ENCODE measurements at places on chromosomes 5 and 9.

DNA sequence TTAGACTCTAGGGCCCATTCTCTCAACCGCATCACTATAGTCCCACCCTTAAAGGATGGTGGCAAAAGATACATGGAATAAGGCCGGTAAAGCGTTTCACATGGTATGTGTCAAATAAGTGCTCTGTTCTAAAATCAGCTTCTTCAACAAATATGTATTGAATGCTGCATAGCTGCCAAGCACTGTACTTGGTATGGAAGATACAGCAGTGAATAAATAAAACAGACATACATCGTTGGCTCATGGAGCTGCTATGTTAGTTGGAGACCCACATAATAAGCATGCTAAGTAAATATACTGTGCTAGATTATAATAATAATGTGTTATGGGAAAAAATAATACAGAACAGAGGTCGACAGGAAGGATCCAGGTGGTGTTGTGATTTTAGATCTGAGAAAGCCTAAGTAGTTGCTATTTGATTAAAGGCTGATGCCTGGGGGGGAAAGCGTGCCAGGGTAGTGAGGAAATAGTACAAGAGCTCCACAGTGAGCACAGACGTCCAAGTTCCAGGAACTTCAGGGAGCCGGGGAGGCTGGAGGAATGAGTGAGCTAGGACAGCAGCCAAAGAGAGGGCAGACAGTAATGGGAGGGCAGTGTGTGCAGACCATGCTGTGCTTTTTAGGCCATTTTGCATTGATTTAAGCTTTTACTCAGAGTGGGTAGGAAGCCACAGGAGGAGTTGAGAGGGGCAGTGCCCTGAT lies 93.7 kb downstream of the JAKMIP2 start:
- DNase-seq, result no peak

DNA sequence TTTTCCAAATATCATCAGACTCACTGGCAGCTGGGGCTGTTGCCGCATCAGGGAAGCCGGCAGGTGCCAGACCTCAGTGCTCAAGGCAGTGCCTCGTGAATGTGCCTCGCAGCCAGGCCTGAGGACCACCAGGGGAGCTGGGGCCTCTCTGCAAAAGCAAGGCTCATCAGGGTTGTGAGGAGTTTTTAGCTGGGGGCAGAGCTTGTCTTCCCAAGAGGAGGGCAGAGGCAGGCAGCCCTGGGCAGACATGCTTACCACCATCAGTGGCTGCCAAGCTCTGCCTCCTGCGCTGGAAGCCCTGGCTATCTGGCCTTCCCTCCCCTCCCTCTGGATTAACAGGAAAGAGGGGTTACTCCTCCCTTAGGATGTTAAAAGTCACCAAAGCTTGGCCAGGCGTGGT lies 8.8 kb upstream of the TBC1D9B start:
- DNase-seq, result no peak

GRCh38 chr9:92749934-92750315 lies 14.7 kb downstream of the BICD2 start:
- no peak for DNase-seq

DNA sequence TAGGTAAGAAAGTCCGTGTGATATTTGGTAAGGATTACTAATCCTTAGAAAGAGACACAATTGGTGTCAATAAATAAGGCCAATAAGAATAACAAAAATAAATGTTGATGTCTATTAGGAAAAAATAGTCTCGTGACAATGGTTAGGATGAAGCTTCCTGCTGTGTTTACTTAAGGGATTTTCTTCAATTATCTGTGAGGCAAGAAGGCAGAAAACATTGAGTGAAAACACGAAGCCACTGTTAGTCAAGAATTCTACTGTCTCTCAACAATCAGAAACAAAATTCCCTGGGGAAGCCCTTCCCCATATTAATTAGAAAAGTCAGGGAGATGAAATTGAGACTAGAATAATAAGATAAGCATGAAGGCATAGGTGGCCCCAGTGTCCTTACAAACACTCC lies 149.0 kb downstream of the SYK start:
- no peak for DNase-seq

DNA sequence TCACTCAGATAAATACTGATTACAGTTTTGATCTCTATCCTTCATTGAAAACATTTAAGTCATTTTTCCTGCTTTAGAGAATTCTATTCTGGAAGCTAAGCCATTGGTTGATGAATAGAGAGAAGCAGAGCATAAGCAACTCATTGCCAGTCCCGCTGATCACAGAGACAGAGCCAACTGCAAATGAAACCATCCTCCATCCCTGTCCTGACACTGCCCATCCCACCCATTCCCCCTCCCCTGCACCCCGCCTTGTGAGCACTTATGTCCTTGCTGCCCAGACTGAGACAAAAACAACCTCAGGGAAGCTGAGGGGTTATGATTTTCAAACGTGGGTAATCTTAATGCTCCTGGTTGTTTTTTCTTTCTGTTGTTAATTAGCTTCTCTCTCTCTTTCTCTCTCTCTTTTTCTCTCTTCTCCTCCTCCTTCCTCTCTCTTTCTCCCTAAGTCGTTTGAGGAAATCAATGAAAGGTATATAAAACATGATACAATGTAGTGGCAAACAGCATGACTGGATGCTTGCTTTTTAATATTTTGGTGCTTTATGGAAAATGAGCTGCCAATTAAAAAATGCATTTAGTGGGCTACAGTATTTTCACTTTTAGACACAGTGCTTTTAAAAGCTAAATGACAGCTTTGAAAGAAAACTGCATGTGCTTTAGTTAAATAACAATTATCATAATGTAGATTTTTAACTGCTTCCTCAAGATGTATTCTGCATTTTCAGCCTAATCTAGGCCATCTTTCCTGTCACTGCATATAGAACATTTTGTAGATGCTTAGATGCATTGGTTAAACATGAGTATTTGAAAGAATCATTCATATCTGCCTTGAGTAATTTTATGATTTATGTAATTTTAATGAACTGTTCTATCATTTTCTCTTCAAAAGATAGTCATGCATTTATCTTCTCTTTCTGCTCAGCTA lies 57.3 kb downstream of the CMYA5 start:
- DNase-seq, result no peak

- no peak for DNase-seq
These were observed 5.2 kb upstream of the PKN3 start for GRCh38 chr9:128696923-128697707.

DNA sequence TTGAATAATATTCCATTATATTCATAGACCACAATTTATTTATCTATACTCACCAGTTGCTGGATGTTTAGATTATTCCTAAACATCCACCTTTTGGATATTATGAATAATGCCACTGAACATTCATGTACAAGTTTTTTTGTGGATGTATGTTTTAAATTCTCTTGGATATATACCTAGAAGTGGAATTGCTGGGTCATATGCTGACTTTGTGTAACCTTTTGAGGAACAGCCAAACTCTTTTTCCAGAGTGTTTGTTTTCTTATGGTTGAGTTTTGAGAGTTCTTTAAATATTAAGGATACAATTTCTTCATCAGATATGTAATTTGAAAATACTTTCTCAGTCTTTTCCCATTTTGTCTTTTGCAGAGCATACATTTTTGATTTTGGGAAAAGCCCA lies 2.7 kb downstream of the VPS13A start:
- DNase-seq, result no peak

GRCh38 chr5:160134332-160134731 lies 15.1 kb upstream of the PWWP2A start:
- no peak for DNase-seq

- no peak for DNase-seq
These were observed 23.9 kb downstream of the LARP1 start for GRCh38 chr5:154779105-154779504.

GRCh38 chr9:126208216-126208758 lies 118.3 kb upstream of the MVB12B start:
- no peak for DNase-seq

GRCh38 chr5:166979307-166979895 lies 1312.0 kb upstream of the WWC1 start:
- no peak for DNase-seq

DNA sequence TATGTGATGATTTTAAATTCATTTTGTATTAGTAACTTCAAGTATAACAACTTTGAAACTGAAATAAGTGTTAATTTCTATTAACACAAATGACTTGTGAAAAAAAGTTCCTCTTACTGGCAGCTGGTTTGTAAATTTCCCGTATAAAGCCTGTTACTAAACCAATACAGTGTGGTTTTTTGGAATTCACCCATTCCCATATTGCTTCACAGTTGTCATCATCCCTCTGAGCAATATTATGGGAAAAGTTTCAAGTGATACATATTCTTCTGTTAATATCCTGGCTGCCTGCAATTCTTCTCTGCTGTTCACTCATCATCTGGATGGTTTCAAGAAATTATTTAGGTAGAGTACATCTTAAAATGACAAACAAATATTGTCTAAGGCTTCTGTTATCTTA lies 1185.1 kb upstream of the C9orf72 start:
- no peak for DNase-seq

DNA sequence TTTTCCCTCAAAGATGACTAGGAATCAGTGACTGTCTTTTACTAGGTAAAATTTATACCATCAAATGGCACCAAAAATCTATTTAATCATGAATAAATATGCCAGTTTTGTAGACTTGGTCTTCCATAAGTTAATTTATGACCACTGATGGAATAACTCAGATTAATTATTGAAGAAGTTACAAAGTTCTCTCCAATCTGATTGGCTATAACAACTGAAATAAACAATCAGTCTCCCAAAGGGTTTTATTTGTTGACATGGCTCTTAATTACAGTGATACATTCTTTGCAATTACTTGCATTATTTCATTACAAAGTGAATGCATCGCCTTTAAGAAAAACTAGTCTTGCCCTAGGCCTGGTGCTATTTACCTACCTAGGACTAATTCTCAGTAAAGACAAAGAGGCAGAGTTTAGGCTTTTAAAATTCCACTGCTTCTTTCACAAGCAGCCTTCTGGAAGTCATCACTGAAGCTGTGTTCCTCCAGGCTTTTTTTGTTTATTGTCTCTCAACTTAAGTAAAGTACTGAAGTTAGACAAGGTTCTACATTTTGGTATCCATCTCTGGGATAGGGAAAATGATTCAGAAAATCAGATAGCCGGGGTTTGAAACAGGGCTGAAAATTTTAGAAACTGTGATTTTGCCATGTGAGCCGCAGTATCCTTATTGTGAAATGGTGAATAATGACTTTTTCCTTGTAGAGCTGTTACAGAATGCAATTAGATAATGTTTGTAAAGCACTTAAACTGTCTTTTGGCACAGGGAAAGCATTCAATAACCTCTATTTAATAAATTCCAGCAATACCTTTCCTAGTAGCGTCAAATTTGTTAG lies 2.5 kb downstream of the STOM start:
- DNase-seq, result no peak

GRCh38 chr5:62208218-62208852 lies 97.7 kb upstream of the KIF2A start:
- no peak for DNase-seq

GRCh38 chr9:116369706-116370105 lies 216.1 kb downstream of the PAPPA start:
- DNase-seq, result no peak

- no peak for DNase-seq
These were observed 67.4 kb upstream of the TBC1D9B start for GRCh38 chr5:179974946-179975712.

GRCh38 chr9:29060041-29060440 lies 1486.8 kb upstream of the C9orf72 start:
- DNase-seq, result no peak

DNA sequence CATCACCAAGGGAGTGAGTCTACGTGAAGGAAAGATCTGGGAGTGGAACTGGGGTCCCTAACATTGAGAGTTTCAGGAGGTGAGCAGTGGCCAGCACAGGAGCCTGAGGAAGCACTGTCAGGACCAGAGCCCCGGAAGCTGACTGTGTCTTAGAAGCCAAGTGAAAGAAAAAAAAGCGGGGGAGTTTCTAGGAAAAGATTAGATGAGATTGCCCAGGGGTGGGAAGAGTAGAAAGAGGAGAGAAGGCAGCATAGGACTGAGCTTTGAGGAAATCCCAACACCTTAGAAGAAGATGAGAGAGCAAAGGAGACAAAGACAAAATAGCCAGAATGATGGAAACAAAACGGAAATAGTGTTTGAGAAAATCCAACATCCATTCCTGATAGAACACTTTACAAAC lies 37.0 kb upstream of the LRRTM2 start:
- DNase-seq, result no peak

- no peak for DNase-seq
These were observed 133.4 kb downstream of the SEMA6A start for GRCh38 chr5:116441223-116441622.

GRCh38 chr9:17870722-17871121 lies 291.9 kb downstream of the SH3GL2 start:
- no peak for DNase-seq

DNA sequence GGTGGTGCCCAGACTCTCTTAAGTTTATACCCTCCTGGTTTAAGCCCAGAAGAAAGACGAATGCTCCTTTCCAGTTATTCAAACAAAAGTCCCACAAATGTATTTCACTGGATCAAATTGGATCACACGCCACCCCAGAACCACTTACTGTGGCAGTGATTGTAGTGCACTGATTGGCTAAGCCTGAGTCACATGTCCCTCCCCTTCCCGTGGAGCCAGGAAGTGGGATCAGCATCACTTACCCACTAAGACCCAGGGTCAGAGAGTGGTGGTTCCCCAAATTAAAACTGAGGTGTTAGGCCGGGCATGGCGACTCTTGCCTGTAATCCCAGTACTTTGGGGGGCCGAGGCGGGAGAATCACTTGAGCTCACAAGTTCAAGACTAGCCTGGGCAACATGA lies 29.5 kb upstream of the CCDC180 start:
- DNase-seq, result no peak

- no peak for DNase-seq
These were observed 93.2 kb upstream of the PHYKPL start for GRCh38 chr5:178325679-178326373.

DNA sequence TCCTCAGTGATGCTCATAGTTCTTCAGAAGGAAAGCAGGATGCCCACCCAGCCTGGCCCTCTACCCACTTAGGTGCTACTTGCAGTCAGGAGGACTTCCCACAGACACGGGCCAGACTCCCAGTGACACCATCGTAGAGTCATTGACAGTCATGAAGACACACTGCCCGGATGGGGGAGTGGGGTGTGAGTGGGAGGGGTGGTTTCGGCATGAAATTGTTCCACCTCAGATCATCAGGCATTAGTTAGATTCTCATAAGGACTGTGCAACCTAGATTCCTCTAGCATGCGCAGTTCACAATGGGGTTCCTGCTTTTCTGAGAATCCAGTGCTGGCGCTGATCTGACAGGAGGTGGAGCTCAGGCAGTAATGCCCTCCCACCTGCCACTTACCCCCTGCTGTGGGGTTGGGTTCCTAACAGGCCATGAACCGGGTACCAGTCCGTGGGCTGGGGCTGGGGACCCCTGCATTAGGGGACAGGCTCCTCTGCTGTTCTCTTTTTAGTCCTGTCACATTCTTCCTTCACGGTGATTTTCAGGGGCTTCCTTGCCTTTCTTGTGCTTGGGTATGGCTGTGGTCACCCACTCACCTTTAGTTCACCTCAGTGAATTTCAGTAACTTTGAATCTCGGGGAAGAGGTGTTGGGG lies 88.2 kb upstream of the ANKRD55 start:
- DNase-seq, result no peak

DNA sequence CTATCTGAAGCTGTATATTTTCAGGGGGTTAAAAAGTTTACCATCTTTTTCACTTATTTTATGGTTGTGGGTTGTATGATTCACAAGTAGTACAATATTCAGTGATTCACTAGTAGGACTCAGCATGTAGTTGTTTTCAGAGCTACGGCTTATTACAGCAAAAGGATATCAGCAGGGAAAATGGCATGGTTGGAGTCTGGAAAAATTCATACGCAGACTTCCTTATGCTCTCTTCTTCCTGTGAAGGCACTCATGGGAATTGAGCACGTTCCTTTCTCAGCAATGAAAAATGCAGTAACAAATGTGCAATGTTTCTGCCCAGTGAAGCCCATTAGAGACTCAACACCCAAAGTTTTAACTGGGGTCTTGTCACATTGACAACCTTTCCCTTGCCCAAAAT lies 250.5 kb downstream of the KCNN2 start:
- no peak for DNase-seq

- DNase-seq, result no peak
These were observed 42.4 kb upstream of the ZBED3 start for GRCh38 chr5:77129391-77129990.
